ENCODE measurements at places on chromosomes 7 and 10.

- no peak for DNase-seq
Observed at GRCh38 chr10:120456626-120457430, at the start of gene PLPP4. PLPP4 (plus strand) TSS chr10:120457227; CDS start chr10:120457306, 79 bp downstream.

- no peak for DNase-seq
Observed at GRCh38 chr7:100543586-100543985, 4.6 kb downstream of the AGFG2 start.

DNA sequence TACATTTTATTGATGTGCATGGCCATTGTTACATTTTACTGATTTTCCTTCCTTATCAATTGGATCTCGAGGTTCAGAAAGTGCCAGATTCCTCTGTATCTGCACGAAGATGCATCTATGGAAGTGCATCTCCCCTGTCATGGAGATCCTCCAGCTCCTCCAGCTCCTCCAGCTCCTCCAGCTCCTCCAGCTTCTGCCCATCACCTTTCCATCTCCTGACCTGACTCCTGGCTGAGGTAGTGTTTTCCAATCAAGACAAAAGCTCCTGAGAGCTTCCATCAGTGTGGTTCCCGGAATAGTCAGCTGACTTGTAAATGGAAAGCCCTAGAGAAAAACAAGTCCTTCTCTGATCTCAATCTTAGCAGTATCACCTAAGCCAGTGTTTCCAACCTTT lies 90.8 kb upstream of the KLF6 start:
- no peak for DNase-seq

DNA sequence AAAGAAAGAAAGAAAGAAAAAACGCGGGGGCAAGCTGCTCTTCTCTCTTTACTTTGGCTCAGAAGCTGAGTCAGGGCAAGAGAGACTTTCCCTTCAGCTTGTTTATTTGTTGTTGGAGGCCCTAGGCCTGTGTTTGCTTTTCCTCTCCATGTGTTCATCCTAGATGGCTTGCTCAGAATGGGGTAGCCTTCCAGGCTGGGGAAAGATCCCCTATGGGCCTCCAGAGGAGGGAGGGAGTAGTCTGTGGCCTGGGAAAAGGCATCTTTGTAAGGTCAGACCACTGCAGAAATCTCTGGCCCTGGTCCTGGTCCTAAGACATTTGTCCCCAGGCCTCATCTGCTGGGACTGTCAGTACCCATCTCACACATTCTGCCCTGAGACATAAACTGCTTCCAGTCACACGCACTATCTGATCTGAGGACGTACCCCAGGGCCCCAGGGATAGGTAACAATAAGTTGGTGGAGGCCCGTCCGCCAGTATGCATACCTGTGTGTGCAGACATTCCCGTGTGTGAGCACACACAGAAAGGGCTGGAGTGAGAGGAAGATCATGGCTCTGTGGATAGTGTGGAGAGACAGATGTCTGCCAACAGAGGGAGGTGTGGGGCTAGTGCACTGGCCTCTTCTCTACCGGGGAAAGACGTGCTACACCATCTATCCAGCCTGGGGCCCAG lies 4.9 kb upstream of the SCD start:
- no peak for DNase-seq

GRCh38 chr7:73622909-73623797 lies 1.2 kb downstream of the MLXIPL start:
- no peak for DNase-seq

DNA sequence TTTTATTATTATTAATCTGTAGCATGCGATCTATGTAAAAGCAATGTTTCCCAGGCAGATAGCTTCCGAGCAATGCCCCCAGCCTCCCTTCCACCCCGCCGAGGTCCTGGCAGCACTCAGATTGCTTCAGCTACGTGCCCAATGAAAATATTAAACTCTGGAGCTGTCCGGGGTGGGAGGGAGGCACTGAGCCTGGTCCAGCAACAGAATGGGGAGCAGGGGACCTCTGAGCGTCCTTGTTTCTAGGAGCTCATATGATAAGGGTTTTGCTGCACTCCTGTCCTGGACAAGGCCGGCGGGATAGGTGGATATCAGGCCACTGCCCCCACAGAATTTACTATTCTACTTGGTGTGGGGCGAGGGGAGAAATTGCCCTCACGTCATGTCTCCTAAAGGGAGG lies 44.5 kb upstream of the CDK1 start:
- DNase-seq: no peak

DNA sequence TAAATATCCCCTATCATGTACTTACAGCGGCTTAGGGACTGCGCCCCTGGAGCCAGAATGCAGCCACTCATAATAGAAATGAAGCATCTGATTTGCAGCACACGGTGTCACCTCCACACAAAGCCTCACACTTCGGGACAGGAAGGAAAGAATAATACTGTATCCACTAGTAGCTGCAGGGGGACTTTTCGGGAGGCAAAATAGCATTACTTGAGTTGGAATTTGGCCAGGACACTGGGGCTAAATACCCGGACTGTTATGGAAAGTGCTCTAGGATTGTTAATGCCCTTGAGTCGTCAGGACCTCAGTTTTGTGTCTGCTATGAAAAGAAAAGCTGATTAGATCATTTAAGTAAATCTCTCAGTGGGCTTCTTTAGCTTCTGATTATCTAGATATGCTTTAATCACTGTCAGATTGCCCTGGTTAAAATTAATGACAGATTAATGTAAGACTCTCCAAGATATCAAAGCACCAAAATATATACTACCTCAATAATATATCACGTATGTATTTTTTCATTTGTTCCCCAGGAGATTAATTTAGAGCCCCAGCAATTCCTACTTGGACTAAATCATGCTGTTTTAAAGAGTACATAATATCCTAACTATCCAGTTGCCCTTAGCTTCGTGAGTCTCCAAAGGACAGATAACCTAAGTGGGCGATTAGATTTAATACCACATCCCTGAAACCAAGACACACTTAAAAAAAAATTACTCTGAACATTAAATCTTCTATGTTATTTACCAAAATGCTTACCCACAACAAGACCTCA lies 173.0 kb upstream of the NEBL start:
- no peak for DNase-seq

GRCh38 chr7:130010689-130011412 lies 40.3 kb downstream of the ZC3HC1 start:
- DNase-seq: peak; percentile 47

DNA sequence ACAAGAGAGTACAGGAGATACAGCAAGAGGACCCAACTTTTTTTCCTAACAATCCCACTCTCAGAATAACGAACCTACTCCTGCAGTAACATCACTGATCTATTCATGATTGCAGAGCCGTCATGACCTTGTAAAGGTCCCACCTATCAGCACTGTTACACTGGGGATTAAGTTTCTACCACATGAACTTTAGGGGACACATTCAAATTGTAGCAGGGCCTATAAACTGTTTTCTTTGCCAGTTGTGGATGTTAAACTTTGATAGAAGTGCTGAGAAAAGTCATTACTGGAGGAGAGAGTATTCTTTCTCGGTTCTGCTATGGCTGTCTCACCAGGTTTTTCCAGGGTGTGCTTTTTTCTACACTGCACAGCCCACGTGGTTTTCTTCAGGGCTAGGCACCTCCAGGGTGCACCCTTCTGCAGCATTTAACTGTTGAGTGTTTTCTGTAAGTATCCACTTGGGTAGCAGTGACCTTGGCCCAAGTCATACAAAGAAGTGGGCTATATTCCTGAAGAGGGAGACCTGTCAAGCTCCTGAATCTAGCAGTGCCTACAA lies 131.6 kb upstream of the AHR start:
- no peak for DNase-seq

GRCh38 chr10:8296090-8296733 lies 241.7 kb downstream of the GATA3 start:
- no peak for DNase-seq

DNA sequence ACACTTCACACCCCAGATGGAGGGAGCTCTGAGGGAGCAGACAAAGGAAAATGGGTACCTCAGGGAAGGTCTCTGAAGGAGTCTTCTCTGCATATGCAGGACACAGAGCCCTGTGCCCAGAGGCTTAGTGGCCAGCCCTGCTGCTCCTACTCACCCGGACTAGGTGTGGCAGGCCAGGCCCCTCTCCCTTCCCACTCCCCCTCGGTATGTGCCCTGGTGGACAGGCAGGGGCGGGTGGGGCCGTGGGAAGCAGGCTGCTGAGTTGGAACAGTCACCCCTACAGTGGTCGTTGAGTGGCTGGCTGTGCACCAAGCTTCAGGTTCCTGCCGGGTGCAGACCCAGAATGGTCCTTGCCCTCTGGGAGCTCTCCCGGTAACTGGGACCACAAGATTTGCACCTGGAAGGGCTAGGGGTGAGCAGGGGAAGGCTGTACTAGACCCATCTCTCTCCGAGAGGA lies 68.6 kb downstream of the ZMIZ1 start:
- DNase-seq: no peak

DNA sequence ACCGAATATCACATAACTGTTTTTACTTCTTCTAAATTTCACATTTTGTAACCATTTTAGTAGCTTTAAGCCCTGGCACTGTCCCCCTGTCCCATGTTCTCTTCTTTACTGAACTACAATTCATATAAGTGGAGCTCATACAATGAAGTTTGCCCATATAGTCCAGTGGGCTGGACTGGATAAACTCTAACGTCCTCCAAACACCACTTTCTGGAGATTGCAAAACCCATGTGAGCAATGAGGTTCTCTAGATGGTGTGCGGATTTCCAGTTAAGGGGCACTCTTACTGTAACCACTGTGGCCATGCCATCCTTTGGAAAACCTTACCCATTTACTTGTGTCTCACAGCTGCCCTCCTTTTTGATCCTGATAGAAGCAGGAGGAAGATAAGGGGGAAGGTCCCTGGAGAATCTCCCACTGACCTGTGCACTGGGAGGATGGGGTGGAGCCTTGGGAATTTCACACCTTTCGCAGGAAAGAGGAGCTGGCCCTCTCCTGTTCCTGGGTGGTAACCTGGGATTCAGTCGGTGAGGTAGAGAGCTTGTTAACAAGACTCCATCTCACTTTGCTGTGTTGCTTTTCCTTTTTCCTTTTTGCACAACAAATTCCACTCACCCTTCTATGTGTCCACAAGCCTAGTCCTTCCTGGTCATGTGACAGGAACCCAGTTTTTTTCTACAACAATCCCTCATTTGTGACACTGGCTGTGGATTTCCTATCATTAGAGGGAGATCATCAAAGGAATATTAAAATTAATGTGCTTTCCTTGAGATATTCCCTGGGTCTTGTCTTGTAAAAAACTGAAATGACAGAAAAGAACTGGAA lies 120.7 kb downstream of the ARID5B start:
- no peak for DNase-seq

DNA sequence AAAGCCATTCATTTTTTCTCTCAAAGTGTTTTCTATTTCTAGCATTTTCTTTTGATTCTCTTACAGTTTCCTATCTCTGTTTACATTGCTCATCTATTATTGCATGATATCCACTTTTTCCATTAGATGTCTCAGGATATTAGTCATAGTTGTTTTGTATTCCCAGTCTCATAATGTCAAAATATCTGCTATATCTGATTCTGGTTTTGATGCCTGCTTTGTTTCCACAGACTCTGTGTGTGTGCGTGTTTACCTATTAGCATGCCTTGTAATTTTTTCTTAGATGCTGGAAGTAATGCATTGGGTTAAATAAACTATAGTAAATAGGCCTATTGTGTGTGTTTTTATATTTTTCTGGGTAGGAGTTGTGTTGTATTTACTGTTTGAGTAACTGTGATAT lies 1126.3 kb downstream of the SORCS1 start:
- no peak for DNase-seq

- DNase-seq: no peak
Observed at GRCh38 chr7:127417346-127417745, 24.8 kb upstream of the ZNF800 start.

DNA sequence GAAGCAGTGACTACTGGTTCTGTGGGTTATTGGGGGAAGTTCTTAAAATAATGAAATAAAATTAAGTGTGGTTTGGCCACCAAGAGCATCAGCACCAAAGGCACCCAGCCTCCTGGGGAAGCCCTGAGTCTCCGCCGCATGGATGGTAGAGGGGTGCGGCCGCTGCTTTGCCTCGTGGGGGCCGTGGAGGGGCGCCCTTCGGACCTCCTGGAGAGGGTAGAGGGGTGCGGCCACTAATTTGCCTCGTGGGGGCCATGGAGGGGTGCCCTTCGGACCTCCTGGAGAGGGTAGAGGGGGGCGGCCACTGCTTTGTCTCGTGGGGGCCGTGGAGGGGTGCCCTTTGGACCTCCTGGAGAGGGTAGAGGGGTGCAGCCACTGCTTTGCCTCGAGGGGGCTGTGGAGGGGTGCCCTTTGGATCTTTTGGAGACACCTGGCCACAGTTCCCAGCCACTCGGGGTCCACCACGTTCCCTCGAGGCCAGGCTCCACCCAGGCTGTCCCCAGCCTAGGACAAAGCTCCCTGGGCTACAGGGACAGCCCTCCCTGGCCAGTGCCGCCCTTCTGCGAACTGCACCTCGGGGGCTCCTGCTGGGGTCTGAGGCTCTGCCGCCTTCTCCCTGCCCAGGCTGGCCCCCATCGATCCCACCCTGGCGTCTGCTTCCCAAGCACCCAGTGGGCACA lies 535.1 kb downstream of the PTPRN2 start:
- no peak for DNase-seq

DNA sequence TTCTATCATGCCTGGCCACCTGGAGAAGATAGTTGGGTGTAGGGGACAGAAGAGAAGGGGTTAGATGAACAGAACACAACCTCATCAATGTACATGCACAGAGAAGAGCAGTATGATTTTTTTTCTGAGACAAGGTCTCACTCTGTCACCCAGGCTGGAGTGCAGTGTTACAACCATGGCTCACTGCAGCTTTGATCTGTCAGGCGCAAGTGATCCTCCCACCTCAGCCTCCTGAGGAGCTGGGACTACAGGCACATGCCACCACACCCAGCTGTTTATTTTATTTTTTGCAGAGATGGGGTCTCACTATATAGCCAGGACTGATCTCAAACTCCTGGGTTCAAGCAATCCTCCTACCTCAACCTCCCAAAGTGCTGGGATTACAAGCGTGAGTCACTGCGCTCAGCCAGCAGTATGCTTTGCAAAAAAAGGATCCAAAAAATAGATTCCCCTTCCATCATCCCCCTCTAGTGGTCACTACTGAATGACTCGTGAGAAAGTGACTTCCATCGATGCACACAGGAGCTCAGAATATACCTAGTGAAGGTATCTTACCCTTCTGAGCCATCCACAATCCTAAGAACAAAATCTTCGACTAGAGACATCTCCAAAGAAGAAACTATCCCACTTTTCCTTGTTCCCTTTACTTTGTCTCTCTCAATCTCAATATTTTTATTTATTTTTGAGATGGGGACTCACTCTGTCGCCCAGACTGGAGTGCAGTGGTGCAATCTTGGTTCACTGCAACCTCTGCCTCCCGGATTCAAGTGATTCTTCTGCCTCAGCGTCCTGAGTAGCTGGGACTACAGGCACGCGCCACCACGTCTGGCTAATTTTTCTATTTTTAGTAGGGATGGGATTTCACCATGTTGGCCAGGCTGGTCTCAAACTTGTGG lies 21.0 kb downstream of the ZCWPW1 start:
- peak; percentile 75 for DNase-seq

DNA sequence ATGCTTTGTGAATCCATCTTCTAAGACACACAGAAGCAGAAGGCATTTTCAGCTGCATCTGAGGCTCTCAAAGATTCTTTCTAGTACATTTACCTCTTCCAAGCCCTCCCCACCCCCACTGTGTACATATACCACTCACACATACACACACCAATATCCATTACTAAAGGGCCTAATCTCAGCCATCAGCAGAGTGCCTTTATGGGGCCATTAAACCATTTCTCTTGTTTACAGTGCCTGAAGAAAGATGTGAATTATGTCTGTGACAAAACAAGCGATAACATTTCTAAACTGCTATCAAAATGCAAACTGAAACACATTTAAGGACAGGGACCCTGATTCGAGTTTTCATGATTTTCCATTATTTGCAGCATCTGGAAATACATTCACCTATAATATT lies 40.0 kb downstream of the ETV1 start:
- no peak for DNase-seq

- no peak for DNase-seq
Observed at GRCh38 chr10:22852712-22853353, 75.0 kb upstream of the ARMC3 start.

GRCh38 chr7:19971956-19972355 lies 198.5 kb upstream of the TMEM196 start:
- DNase-seq: no peak

Data from cerebellar nuclear complex (tissue), 1 donor.